ENCODE measurements at places on chromosomes 7 and 10.

DNA sequence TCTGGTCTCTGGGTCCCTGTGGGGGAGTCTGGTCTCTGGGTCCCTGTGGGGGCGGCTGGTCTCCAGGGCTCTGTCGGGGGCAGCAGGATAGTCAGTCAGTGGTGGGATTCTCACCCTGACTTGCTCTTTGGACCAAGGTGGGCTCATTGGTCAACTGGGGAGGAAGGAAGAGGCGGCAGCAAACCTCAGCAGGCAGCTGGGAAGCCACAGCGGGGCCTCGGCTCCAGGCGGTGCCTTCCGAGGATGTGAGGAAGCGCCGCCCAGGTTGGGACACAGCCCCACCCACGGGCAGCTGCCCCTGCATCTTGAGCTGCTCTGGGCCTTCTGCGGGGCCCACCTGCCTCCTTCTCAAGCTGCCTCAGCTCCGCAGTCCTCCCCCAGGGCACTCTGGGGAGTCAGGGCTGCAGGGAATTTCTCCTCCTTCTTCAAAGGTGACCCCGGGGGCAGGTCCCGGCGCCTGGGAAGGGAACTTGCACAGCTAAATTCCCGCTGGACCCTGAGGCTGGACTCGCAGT, 20.4 kb upstream of the KNDC1 start:
- no peak for DNase-seq

DNA sequence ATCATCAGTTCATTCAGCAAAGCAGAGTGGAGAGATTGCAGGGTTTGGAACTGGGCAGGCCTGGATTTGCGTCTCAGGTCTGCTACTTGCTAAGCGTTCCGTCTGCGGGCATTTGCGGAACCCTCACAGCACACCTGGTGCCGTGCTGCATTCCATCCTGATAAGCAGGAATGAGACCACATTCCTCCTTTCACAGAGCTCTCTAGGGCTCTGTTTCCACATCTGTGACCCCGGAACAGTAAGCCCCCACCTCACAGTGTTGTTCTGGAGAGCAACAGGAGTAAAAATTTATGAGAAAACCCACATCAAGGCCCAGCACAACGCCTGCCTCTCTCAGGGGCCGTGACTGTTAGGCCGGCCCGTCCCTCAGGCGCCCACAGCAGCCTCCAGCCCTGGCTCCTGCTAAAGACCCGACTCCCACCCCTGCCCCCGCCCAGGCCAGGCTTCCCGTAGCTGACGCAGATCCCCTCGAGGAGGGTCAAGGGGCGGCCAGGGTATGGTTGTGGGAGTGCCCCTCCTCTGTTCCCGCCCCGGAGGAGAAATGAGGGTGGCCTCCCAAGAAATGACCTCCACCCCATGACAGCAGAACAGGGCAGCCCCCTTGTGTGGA, 128.9 kb downstream of the RGS10 start:
- no peak for DNase-seq

DNA sequence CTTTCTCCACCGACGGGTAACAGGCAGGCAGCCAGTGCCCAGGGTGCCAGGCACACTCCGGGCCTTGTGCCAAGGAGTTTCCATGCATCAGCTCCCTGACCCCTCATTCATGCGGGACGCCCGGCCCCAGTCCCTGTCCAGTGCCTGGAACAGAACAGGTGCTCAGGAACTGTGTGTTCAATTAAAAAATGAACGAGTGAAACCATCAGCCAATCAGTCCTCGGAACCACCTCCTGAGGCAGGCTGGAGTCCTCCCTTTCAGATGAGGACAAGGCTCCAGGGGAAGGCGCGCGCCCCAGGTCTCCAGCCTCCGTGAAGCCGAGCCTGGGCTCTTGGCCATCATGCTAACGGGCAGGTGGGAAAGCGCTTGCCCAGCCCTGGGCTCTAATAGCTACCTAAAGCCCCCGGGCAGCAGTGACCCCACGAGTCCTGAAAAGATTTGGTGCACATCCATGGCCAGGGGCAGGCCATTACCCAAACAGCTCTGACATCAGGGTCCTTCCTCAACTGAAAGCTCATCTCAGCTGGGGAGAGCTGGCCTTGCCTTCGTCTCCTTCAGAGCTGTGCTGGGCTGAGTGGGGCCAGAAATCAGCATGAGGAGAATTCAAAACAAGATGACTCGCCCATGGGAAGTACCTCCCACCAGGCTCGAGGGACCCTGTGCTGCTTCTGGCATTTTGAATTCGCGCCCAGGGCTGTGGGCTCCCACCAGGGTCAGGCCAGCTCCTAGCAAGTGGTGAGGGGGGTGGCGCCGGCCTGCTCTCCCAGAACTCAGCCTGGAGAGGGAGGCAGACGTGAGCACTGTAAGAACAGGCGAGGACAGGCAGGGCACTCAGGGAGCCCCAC, 200.5 kb downstream of the MAD1L1 start:
- no peak for DNase-seq

- no peak for DNase-seq
These were observed 128.3 kb upstream of the POT1 start for GRCh38 chr7:125057963-125058362.

- DNase-seq = no peak
These were observed 216.5 kb upstream of the MKLN1 start for GRCh38 chr7:131111081-131111576.

All from stimulated activated naive CD4-positive, alpha-beta T cell treated with Interleukin-2 at 50 U/mL for 16 hours (primary cell).